ENCODE measurements at places on chromosomes 1 and 21.

GRCh38 chr1:185939142-185939541, 205.0 kb downstream of the HMCN1 start:
- DNase-seq, result no peak

- no peak for DNase-seq
These were observed 156.0 kb downstream of the COL24A1 start for GRCh38 chr1:86000601-86001000.

DNA sequence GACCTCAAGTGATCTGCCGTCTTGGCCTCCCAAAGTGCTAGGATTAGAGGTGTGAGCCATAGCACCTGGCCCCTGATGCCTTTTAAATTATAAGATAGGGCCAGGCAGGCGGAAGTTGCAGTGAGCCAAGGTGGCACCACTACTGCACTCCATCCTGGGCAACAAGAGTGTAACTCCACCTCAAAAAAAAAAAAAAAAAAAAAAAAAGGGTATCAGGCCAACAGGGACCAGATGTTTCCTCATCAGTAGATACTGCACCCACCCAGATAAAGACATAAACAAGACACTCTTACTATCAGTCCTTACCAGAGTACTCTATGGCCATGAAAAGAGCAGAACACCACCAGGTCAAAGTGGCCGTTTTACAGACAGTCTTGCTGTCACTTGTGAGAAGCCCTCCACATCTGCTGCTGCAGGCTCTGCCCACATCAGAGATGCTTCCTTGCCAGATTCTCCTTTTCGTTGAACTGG, 3.3 kb downstream of the C21orf58 start:
- DNase-seq, result no peak

GRCh38 chr1:43438953-43439581, 14.7 kb downstream of the HYI start:
- no peak for DNase-seq

DNA sequence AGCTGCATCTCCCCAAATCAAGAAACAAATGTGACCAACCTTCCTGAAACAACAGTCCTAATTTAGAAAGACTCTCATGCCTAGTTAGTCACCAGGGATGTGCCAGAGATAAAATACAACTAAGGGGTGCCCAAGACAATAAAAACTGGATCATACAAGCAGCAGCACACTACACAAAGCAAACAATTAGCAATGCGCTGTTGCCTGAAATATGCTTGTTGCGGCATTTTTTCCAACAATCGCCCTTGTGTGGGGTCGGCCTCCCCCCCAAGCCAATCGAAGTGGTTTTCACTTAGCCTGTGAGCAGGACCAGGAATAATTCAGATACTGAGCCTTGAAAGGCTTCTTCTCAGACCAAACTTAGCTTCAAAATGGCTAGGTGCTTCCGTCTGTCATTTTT, 1.4 kb upstream of the STMN1 start:
- no peak for DNase-seq

DNA sequence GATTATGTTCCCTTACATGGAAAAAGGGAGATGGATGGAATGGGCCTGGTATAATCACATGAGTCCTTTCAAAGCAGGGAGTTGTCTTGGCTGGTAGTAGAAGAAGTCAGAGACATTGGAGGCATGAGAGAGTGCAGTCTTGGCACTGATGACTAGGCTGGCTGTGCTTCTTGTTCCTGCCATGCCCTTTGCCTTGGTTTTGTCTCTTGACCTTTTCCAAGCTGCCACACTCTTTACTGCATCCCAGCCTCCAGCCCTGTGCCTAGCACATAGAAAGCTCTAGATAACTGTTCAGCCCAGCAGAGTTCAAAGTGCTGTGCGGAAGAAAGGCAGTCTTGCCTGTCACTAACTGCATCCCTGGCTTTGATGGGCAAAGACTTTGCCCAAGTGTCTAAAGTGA, 412.6 kb downstream of the PRDM2 start:
- no peak for DNase-seq

DNA sequence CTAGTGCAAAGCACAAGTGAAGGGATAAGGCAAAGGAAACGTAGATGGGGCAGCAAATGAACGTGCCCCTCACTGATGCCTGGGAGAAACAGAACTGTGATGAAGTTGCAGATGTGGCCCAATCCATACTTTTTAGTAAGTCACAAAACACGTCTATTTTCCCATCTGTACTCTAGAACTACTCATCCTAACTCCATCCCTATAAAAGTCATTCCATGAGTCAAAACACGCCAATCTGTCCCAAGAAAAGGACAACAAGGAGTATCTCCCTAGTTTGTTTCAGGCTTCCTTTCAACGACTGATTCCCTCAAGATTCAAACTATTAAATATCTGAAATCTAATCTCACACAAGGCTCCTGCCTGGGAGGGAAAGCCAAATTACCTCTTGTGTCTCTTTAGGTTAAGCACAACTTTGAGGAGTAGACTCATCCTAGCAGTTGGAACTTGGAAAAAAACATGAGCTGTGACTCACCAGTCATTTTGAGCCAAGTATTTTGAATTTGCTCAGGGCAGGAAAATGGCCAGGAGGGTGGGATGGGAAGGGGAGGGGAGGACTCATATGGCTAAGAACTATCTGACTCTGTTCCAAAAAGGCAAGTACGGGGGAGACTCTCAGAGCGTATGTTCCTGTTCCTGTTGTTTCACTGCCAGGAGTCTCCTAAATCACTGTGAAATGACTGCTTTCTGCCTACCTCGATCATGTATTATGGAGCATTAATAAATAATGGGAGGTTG, 214.5 kb upstream of the CAMK1G start:
- peak; percentile 89 for DNase-seq

All from HS-27A (cell line).